NCI-H1436 treated with DMSO at 0.1 percent for 48 hours (cell line): ENCODE measurements at places on chromosomes 12 and 14.

GRCh38 chr14:51652168-51653078 lies 713 bp downstream of the FRMD6 start:
- DNase-seq, result no peak

- no peak for DNase-seq
Observed at GRCh38 chr12:12561371-12562015, 1.2 kb downstream of the DUSP16 start.

GRCh38 chr12:76152181-76152807 lies 67.8 kb upstream of the NAP1L1 start:
- DNase-seq, result no peak

- no peak for DNase-seq
Observed at GRCh38 chr14:104373055-104373854, 206.3 kb upstream of the C14orf180 start.

GRCh38 chr14:69246331-69246730 lies 13.6 kb upstream of the GALNT16 start:
- DNase-seq, result no peak

DNA sequence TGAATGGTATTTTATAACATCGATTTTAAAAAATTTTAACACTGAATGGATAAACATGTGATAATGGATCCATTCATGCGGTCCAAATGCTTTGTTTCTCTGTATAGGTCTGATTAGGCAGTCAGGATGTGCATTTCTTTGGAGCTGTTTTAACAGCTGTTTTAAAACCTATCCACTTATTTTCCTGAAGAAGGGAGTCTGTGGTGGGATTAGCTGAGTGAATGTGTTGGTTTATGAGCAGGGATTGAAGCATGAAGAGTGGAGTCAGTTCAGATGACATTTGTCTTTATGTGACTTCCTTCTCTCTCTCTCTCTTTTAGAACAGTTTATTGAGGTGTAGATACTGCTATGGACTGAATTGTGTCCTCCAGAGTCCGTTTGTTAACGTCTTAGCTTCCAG lies 37.7 kb downstream of the GLT8D2 start:
- no peak for DNase-seq

GRCh38 chr14:30966415-30967363 lies 58.8 kb upstream of the AP4S1 start:
- DNase-seq, result no peak

DNA sequence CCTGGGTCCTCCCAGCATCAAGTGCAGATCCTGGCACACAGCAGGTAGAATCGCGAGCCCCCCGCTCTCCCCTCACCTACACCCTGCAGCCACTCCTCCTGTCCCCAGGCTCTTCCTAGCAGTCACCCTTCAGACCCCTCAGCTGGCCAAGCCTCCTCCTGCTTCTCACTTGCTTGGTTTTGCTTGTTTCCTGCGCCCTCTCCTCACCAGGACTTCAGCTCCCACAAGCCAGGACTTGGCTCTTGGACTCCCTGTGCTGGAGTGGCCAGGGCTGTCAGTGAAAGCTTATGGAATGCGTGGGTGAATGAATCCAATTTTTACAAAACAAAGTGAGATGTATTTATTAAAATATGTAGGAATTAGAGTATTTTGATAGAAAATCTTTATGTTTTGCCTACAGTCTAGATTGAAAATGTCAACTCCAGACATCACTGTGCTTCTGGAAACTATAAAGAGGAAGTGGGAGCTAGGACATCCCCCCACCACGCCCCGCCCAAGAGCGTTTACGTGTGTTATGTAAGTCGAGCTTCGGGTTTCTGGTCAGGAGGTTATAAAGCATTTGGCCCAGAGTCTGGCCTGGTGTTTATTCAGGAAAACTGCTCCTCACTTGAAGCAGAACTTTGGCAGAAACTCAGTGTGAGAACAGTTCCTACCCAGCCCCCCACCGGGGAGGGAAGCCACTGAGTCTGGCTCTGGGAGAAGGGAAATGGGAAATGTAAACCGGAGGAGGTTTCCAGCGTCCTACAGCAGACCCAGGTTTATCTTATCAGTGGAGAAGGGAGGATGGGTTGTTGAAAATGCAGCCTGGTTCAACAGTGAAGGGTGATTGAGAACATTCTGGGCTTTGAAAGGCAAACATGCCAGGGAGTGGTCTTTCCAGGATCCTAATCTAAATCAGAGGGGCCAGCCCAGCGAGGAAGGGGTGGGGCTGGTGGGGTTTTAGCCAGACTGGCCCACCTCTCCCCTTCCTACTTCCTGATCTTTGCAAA lies 8.8 kb downstream of the ALDH2 start:
- DNase-seq, result no peak

- no peak for DNase-seq
Observed at GRCh38 chr14:21019366-21019765, 5.5 kb downstream of the NDRG2 start.

DNA sequence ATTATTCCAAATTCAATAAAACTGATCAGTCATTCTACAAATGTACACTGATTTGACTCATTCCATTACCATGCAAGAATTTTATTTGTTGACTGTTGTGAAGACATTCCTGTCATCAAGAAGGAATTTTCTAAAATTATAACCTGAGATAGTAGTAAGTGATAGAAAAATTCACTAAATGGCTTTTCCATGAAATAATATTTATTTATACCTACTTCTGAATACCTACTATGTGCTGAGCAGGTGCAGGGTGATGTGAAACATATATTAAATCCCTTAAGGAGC lies 841.7 kb downstream of the NRXN3 start:
- DNase-seq, result no peak

- DNase-seq, result no peak
Observed at GRCh38 chr14:49494836-49495235, 91.3 kb downstream of the RPS29 start.

DNA sequence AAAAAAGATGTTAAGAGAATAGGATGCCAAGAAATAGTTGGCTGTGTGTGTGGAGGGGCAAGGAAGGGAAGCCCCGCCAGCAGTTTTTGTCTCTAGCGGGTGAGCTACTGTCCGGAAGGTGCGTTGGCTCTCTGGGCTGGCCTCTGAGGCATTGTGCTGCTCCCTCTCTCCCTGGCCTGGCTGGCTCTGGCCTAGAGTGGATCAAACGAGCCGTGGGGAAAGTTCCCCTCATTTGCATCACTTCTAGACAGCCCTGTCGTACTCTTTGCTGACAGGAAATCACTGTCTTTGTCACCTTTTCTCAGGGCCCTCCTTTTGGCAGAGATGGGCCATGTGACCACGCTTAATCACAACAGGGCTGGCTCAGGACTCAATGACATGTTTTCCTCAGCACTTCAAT lies 236.1 kb upstream of the NPAS3 start:
- DNase-seq, result no peak

GRCh38 chr14:76772300-76773187 lies 11.3 kb downstream of the VASH1 start:
- DNase-seq, result no peak

DNA sequence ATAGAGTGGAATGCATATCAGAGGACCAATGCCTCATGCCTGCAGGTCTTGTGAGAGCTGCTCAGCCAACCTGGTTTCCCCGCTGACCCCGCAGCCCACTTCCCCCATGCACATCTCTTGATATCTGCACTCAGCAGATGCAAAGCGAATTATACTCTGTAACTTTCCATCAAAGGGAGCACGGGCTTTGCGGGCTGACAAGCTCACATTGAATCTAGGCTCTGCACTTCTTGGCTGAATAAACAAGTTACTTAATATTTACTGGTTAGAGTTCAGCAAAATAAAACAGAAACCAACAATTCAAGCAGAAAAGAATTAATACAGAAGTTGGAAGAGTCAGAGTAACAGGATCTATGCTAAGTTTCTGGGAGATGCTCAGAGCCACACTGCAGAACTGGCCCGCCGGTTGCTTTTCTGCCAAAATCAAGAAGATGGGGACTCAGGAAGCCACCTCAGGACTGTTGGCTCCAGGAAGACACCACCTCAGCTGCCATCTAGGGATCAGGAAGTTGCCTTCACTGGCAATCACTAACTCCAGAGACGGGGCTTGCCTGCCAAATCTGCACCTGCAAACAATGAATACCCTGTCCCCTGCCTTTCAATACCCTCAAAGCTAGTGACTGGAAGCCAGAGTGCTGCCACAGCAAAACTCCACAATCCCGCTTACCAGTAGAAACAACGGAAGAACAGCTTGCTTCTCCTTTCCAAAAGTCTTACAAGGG lies 46.5 kb downstream of the NR1H4 start:
- no peak for DNase-seq
